ENCODE measurements at places on chromosomes 1 and 21. TPM values are rescaled to one million over a fixed set of nuclear protein-coding genes. Genes with fewer than 3 reads are reported as not detected.

The PDE9A gene
- 13.2 TPM for total RNA-seq

GRCh38 chr1:228090613-228091081 lies 8.1 kb downstream of the ARF1 start:
- no peak for DNase-seq

GRCh38 chr1:180892675-180893074 lies 20.0 kb upstream of the KIAA1614 start:
- DNase-seq: no peak

The OR10J1 gene
- total RNA-seq: not detected
